ENCODE measurements at places on chromosomes 13 and 19.

- no peak for DNase-seq
Measured at GRCh38 chr19:23222998-23223652, 27.1 kb downstream of the ZNF724 start.

GRCh38 chr19:2132731-2133490 is 18.5 kb downstream of the AP3D1 start:
- no peak for DNase-seq

DNA sequence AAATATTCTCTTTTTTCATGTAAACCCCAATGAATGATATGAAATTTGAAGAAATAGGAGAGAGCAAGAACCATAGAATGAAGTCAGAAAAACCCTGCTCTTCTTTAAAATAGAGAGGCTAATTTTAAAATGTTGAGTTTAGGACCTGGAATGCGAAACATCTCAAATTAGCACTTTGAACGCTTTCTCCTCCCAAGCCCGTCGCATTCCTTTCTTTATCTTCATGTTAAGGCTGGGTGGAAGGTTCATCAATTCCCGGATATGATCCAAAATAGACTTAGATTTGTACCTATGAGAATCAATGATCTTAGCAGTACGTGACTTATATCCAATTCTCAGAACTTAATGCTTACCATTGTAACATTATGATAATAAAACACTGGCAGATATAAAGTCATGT is 24.1 kb upstream of the LGALS16 start:
- DNase-seq: no peak

- no peak for DNase-seq
Measured at GRCh38 chr13:53237696-53238095, 209.1 kb downstream of the OLFM4 start.

- DNase-seq: no peak
Measured at GRCh38 chr19:4534836-4535658, at the start of gene PLIN5. PLIN5 (minus strand) TSS chr19:4535224; CDS start chr19:4534074, 1,150 bp downstream.

DNA sequence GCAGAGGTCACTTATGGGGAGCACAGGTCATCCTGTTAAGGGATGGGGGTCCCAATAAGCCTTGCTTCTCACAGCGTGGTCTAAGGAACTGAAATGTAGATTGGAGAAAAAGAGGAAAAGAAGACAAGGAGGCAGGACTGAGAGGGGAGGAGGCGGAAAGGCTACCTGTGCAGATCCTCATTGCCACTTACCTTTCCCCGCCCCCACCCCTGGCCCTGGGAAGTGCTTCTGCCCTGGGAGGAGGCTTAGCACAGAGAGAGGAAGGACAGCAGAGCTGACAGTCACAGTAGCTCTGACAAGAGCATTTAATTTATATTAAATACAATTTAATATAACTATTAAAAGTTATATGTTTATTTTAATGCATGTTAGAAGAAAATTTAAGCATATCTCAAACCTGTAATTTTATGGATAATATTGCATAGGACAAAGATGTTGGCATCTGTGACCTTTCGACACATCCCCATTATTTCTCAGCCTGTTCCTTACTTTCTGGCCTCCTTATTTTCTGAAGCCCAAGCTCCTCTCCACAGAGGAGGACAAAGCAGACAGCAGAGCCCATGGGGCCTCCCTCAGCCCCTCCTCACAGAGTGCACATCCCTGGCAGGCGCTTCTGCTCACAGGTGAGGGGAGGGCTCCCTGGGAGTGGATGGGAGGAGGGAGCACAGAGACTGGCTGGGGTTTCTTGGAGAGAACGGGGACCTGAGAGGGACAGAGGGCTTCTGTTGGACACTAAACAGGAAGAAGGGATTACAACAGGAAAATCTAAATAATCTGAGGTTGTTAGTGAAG is 23.4 kb downstream of the CEACAM21 start:
- DNase-seq: no peak

GRCh38 chr13:110415669-110416068 is 108.6 kb downstream of the COL4A2 start:
- DNase-seq: no peak

- DNase-seq: no peak
Measured at GRCh38 chr19:28217022-28217421, 995.9 kb downstream of the UQCRFS1 start.

DNA sequence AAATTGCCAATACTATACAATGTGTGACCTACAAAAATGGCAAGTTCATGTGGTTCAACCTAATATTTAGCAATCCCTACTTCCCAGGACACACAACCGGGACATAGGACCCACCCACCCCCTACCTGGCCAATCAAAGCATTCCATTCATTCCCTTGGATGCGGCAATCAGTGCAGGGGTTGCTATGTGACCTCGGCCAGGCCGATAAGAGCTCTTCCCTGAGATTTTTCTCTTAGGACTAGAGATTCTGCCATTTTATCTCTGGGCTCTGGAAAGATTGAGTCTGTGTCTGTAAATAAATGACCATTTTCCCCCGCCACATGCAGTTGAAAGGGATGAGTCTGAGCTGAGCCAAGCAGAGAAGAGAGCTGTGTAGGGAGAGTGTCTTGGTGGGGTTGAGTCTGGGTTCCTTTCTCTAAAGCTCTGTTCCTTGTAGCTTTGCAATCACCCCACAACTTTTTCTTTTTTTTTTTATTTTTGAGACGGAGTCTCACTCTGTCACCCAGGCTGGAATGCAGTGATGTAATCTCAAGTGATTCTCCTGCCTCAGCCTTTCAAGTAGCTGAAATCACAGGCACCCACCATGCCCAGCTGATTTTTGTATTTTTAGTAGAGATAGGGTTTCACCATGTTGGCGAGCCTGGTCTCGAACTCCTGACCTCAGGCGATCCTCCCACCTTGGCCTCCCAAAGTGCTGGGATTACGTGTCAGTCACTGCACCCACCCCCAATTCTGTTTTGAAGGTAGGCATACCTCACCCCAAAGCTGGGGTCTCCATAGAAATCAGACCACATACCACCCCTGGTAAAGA is 7.4 kb downstream of the IFNL1 start:
- DNase-seq: no peak

DNA sequence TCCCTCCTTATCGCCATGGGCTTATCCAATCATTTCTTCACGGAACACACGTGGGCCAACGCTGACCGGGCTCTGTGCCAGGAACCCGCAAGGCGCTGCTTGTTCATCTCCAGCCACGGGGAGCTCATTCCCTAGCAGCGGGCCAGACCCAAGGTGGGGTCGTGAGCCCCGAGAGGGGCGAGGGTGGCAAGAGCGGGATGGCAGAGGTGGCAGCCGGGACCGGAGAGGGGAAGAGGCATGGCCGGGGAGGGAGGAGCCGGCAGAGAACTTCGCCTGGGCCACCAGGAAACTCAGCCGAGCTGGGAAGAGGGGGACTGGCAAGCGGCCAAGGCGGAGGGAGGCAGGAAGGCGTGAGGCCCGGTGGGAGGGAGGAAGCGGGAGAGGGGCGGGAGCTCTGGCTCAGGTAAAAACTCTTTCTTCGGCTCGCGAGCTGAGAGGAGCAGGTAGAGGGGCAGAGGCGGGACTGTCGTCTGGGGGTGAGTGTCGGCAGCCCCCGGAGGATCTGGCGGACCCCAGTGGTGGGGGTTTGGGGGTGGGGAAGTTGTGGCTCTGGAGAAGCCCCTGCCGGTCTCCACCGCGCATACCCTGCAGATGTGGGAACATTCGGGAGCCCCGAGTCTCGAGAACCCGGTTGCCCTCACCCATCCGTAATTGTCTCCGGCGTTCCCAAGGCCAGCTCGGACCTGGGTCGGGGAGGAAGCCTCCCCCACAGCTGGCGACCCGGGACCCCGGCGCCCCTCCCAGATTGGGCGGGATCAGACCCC is at the start of gene B3GNT3:
B3GNT3 (plus strand) TSS at position 408 of the 764 bp plus-strand sequence. CDS start 12,670 bp downstream, outside the sequence.
- no peak for DNase-seq

DNA sequence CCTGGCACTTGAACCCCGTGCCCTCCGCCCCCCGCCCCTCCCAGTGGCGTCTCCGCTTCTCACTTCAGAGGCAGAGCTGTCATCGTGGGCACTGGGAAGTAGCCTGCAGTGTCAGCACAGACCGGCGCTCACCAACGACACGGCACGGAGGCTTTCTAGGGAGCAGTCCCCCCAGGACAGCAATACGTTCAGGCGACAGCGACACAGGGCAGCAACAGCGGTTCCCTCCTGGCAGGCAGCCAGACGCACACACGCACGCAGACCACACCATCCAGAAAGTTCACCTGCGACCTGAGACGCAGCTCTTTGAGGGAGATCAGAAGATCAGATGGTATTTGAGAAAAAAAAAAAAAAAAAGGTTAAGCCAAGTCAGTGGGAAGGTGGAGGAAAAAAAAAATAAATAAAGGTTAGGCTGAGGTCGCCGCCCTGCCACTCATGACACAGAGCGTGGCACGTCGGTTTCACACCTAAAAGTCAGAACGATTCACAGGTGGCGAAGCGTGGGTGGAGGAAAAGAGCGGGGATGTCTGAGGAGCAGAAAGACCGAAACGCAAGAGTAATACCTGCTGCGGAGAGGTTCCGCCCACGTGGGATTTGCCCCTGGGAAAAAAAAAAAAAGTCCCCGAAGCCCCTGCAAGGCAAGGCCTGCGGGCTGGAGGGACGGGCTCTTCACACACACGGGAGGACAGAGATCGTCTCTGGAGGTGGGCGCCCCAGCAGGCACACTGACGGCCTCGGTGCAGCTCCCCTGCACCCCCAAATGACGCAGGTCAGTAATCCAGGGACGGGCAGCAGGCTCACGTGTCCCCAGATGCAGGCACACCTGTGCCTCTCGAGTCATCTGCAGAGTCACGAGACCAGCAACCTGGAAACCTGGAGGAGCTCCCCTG is 94.5 kb downstream of the GNG7 start:
- DNase-seq: peak; percentile 53

GRCh38 chr13:30116379-30116778 is 191.0 kb downstream of the KATNAL1 start:
- DNase-seq: no peak

DNA sequence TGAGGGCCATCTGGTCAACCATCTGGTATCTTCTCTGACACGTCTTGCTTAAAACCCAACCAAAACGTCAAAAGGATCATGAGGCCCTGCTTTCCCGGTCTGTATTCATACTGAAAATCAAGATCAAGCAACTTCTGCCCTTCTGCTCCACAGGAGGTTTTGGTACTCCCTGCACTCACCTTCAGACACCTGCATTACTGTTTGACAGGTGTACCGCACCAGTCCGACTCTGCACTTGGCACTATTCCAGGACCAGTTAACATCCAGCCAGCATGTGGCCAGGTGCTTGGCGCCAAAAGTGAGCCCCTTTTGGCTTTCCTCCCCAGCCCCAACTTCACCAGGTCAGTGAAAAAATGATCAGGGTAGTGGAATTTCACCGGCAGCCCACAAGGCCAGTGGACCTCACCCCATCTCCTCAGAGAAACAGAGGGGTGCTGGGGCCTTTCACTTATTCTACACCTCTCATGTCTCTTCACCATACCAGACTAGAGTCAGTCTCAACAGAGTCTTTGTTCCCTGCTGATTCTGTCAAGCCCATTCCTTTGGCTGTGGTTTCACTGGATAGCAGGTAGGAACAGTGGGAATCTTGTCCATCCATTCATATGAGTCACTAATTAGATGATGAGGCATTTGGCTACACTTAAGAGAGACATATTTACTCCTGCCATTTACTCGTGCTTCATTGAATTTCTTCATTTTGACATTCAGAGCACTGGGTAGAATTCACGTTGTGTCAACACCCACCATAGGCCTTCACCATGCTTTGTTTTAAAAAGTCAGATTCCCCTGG is 85.3 kb downstream of the ZNF726 start:
- DNase-seq: no peak

GRCh38 chr13:94073007-94073744 is 406.3 kb downstream of the DCT start:
- DNase-seq: no peak

- no peak for DNase-seq
Measured at GRCh38 chr13:67086260-67086659, 143.9 kb downstream of the PCDH9 start.

DNA sequence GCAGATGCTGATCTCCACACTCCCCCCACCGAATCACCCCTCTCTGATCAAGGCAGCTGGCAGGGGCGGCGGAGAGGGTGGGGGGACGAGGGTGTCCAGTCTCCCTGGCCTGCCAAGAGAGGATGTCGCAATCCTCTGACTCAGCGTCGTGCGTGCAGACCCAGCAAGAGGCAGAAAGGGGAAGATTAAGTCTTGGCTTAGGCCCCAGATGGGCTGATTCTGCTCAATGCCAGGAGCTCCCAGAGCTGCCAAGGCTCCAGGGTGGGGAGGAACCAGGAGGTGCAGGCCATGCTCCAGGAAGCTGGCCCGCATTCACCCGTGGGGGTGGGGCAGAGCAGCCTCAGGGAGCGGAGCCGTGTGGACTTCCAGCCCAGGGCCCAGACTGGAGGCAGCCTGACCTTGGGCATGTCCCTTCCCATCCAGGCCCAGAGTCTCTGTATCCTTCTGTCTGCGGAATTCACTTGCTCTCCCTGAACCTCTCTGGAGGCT is 6.6 kb upstream of the BCL3 start:
- no peak for DNase-seq

GRCh38 chr13:99278200-99278599 is 20.0 kb upstream of the GPR18 start:
- DNase-seq: no peak

- DNase-seq: no peak
Measured at GRCh38 chr13:30362869-30363268, 55.5 kb upstream of the KATNAL1 start.

- no peak for DNase-seq
Measured at GRCh38 chr13:109336730-109337129, 449.7 kb downstream of the IRS2 start.

DNA sequence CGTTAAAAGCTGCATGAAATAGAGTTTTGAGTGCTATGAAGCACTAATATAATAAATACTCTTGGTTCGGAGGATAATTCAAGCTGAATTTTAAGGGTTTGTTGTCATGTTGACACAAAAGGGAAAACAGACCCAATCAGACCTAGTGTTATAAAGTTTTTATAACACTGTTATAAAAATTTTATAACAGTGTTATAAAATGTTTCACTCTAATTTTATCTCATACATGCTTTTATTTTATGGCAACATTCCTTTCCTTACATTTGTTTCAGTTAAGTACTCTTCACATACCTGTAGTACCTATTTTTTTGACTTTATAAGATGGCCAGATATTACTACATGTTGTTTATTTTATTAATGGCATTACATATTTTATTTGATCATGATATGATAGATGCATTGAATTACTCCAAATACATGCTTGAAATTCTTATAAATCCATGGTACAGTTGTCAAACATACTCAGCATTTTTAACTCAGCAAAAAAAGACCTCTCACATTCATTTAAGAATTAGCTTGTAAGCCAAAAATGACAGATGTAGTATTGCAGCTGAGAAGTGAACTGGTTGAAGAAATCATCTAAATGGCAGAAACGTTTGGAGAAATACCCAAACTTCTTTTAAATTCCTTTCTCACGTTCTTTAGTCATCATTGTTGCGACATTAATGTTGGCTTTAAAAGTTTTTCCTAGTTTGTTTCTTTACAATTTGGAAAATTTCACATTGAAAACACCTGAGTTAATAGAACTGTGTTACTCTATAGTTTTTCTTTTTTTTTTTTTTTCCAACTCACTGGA is 104.5 kb downstream of the PIBF1 start:
- DNase-seq: no peak

- DNase-seq: no peak
Measured at GRCh38 chr19:55105237-55105636, 12.2 kb downstream of the PPP1R12C start.

- DNase-seq: no peak
Measured at GRCh38 chr19:6101991-6102390, 8.3 kb downstream of the RFX2 start.

- no peak for DNase-seq
Measured at GRCh38 chr13:27658546-27658945, 36.9 kb downstream of the POLR1D start.

All from stimulated activated CD8-positive, alpha-beta memory T cell treated with anti-CD3 and anti-CD28 coated beads, Interleukin-7, amount 100 ng/mL, for 1 hour (primary cell).